ENCODE measurements at places on chromosomes 5 and 9.

DNA sequence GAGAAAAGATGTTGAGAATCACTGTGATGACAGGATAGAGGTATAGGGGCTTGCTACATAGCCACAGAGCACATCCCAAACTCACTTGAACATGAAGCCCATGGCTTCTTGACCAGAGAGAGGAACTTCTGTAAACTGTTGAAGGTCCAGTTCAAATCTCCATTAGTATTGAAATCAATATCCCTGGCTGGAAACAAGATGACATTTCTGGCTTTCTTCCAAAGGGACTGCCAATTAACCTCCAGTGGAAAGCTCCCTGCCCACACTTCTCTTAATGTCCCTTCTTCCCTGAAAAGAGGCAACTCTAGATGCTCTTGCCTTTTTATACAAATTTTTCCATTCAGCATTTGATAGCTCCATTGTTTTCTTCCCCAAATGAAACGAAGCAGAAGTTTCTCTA, 612.1 kb downstream of the EBF1 start:
- DNase-seq: no peak

- no peak for DNase-seq
Measured at GRCh38 chr5:68928617-68929302, 165.1 kb upstream of the SLC30A5 start.

DNA sequence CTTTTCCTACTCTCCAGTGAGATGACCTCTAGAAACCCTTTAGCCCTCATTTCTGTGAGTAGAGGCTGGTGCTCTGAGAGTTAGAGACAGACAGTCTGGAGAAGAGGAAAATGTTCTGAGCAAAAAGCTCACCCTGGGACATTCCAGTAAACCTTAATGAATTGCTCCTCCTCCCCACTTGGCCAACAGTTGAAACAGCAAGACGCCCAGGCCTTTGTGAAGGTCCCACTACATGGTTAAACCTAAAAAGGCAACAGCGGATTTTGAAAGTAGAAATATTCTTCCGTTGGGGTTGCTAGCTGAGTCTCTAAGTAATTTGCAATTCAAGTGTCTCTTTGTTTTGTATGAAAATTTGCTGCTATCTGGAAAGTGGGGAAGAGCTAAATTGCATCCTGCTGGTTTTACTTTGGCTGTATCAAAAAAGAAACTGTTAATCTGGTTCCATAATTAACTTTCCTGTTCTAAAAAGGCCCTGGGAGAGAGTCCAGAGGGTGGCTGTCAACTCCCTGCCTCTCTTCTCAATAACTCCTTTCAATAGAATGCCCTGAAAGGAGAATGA, 63.8 kb downstream of the ATP10B start:
- DNase-seq: no peak

GRCh38 chr5:57439601-57440000, 43.0 kb downstream of the ACTBL2 start:
- no peak for DNase-seq

DNA sequence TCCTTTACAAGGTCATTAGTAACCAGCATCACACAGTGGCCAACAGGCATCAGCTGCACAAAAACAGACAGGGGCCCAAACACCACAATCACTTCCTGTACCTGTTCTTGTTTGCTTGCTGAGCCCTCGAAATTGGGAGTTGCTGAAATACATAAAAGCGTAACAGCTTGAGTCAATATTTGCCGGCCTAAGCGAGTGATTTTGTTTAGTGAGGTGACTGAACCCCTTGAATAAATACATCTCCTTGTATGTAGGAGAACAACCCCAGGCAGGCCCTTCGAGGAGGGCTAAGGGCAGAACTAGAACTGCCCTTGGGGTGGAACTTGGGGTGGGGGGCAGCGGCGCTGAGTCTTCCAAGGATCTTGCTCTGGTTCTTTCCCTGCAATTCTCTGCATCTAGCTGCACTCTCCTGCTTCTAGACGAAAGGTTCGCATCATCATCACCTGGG, 502.5 kb downstream of the RASEF start:
- no peak for DNase-seq

GRCh38 chr9:22913518-22913917, 466.9 kb downstream of the DMRTA1 start:
- DNase-seq: no peak

DNA sequence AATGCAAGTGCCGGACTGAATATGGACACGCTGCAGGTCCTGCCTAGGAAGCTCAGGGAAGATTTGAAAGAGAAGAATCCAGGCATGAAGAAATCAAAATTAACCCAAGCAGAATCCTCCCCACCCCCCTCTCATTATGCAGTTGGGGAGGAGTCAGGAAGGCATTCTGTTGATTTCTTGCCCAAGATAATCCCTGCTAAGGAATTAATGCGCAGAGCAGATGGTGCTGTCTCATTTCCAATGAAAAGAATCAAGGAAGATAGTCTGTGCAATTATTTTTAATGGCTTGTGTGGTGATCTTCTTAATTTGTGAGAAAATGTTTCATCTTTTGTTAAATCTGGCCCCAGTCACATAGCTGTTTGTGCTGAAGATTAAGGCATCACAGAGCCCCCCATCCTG, 145.0 kb downstream of the ZNF462 start:
- no peak for DNase-seq

DNA sequence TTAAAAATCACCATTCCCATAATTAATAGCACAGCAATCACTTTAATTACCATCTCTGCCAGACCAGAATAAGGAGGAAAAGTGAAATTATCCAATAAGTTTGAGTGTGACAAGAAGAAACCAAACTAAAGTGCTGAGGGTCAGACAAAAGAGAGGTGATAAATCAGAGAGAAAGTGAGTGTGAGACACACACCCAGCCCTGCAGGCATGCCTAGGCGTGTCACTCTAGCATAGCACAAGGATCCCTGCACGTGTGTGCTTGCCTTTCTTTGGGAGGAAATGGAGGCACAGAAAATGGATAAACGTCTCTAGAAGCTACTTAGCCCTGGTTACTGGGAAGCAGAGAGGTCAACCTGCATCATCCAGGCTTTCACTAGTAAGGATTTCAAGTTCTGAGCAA, 56.2 kb downstream of the SEMA6A start:
- DNase-seq: no peak

All from activated CD4-positive, alpha-beta T cell treated with anti-CD3 and anti-CD28 coated beads, Interleukin-10, Interleukin-2, amounts not matched to agents 100 ng/mL and 50 ng/mL, durations not matched to agents 16 hours and 8 hours (primary cell).